ENCODE measurements at places on chromosomes 4 and X.

DNA sequence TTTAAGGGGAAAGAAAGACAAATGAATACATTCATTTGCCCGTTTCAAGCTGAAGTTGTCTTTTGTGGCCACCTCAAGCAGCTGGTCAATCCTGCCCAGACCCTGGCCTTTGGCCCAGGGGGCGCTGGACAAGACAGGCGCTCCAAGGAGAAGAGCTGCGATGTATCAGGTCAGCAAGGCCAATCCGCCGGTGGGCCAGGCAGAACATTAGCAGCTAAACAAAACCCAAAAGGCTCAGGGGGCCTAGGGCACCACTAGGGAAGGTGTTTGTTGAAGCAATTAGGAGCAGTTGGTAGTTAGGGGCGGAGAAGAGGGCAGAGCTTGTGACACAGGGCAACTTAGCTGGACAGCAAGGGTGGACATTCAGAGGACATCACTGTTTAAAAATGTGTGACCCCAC, 60.8 kb upstream of the TMEM33 start:
- no peak for DNase-seq

DNA sequence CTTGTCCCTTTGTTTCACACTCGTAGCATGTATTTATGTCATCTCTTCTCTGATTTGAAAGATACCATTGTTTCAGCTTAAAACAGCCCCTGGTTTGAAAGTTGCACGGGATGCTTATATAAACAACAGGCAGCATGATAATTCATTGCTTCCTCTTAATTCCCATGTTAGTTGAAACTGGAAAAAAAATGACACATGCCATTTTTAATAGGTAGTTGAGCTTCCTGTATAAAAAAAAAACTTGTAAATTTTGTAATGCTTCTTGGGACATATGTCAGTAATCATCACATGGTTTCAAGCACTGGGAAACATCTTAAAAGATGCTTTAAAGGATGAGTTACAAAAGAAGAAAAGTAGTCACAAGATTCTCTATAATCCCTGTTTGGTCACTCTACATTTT, 243.0 kb downstream of the PALLD start:
- DNase-seq = no peak

DNA sequence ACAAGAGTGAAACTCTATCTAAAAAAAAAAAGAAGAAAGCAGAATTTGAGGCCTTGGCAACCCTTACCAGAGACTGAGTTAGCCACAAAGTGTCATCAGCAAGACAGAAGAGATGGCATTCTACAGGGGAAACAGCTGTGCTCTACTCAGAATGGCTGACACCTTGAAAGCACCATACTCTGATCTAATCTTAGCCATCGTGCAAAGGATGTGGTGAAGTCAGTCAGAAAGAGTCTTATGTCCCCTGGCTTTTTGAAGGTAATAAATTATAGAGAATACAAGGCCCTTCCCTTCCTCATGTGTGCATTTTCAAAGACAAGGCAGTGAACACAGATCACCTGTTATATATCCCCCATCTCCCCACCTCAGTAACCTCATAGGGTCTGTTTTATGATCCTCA, 13.2 kb downstream of the CLNK start:
- no peak for DNase-seq

DNA sequence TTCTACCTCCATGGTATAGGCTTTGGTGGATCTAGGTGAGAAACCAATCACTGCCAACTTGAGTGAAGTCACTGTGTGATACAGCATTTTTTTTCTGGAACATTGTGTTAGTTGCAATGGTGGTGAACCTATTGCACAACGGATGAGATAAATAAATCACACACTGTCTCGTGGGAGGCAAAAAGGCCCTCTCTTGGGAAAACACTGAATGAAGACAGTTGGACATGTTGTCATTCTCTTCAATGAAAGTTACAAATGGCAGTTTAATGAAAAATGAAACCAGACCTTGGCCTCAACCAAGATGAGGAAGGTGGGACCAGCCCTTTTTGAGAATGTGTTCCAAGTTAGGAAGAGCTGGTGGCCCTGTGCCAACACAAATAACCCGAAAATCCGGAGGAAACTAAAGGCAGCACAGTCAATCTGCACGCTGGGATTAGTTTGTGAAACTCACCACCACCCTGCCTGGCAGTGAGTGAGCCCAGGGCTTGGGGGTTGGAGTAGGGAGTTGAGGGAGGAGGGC, 5.4 kb upstream of the ADGRG2 start:
- DNase-seq = peak; percentile 69

DNA sequence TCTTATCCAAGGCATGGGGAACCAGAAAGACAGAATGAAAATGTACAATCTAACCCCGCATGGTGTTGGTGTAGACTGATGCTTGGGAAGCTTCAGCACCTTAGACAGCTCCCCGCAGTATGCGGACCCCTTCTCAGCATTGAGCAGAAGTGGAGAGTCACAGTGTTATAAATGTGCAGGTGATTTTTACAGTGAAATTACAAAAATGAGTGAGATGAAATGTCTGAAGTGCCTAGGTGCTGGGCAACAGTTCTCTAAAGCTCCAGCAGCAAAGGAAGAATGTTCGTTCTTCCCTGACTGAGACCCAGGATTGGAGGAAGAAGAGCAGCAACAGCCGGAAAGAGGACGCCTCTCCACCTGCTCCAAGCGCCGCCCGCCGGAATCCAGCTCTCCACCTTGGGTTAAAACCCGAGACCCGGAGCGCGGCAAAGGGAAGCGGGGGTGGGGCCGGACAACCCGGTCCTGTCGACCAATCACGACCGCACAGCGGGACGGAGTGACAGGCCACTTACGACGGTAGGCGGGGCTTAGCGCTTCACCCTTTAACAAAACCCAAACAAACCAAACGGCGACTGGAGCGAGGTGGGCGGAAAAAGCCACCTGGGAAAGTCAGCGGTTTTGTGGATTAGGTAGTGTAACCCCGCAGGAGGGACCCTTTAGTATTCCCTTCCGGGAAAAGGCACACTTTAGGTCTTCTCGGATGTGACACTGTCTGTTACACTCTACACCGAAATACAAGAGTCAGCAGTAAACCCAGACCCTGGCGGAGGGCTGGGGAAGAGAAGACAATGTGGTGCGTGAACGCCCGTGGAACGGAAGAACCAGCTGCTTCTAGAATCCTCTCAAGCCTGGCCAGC, at the start of gene GLRA3:
GLRA3 (minus strand) TSS at position 403 of the 857 bp plus-strand sequence. CDS start 436 bp downstream, outside the sequence.
- DNase-seq = peak; percentile 44

DNA sequence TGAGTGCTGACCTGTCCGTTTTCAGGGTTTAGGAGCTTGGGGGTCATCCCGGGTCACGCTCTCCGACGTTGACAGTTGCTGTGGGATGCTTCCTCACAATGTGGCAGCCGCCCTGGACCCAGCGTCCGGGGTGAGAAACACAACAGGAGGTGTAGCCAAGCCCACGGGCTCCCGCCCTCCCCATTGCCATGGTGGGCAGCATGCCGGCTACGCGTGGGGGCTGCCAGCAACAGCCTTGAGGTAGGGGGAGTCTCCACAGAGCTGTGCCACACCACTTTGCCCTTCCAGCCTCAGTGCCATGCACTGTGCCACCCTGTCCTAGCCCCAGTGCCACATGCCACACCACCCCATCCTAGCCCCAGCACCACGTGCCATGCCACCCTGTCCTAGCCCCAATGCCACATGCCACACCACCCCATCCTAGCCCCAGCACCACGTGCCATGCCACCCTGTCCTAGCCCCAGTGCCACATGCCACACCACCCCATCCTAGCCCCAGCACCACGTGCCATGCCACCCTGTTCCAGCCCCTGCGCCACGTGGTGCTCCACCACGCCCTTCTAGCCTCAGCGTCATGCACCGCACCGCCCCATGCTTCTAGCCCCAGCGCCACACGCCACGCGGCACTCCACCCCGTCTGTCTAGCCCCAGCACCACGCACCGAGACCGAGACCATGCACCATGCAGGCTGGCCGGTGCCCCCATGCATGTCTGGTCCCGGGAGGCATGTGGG, 8.5 kb upstream of the HGFAC start:
- DNase-seq = no peak

GRCh38 chrX:39886282-39886681, 211.5 kb downstream of the BCOR start:
- no peak for DNase-seq

- DNase-seq = peak; percentile 55
Observed at GRCh38 chrX:154308108-154308946, 12.7 kb downstream of the TKTL1 start.

DNA sequence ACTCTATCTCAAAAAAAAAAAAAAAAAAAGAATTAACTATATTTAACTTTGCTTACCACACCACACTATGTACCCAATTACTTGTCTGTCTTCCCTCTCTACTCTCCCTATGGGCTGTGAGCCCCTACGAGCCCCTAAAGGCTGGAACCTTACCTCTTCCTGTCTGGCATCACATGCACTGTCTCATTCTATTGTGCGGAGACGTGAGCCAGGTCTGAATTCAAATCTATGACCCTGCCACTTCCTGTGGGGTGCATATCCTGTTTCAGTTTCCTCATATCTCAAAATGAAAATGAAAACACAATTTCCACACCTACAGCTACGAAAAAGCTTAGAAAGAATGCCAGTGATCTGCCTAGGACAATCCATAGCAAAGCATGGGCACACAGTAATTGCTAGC, 42.9 kb upstream of the HS3ST1 start:
- DNase-seq = peak; percentile 27

- peak; percentile 60 for DNase-seq
Observed at GRCh38 chr4:91838181-91838861, 465.4 kb upstream of the GRID2 start.

- DNase-seq = peak; percentile 68
Observed at GRCh38 chrX:130110379-130111219, at the start of gene ELF4. Gene ELF4, minus strand, starts transcription at chrX:130110497. Its CDS starts 29,167 bp downstream, at chrX:130081330.

- DNase-seq = no peak
Observed at GRCh38 chrX:14073556-14073955, 43.9 kb upstream of the GEMIN8 start.

DNA sequence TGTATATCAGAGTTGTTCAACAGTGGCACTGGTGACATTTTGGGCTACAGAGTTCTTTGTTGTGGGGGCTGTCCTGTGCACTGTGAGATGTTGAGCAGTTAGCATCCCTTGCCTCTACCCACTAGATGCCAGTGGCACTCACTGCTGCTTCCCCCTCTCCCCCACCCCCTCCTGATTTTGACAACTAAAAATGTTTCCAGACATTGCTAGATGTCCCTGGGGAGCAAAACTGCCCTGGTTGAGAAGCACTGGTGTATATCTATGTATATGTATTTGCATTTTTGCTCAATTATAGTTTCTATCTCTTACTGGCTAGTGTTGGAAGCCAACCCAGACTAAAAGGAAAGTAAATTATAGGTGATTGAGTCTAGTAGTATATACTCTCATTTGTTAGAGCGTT, 2.4 kb downstream of the TMEM131L start:
- no peak for DNase-seq

Measured in cardiac muscle cell (in vitro differentiated cells and primary cell).